ENCODE measurements at places on chromosomes 13 and 19.

DNA sequence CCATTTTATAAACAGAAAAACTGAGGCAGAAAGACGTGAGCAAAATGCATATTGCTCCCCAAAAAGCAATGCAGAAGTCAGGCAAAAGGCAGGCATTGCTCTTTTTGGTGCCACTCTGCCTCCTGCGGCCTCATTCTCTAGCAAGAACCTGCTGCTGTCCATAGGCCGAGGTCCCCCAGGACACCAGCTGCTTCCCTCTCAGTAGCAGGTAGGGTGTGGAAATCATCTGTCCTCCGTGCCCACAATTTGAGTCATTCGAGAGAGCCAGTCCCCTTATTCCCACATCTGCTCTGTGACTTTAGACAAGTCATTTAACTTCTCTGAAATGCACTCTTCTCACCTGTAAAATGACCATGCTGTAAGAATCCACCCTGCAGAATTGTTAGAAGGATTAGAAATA is 50.0 kb downstream of the TNFRSF19 start:
- no peak for DNase-seq

- no peak for DNase-seq
Observed at GRCh38 chr13:23622985-23623384, 52.8 kb downstream of the TNFRSF19 start.

DNA sequence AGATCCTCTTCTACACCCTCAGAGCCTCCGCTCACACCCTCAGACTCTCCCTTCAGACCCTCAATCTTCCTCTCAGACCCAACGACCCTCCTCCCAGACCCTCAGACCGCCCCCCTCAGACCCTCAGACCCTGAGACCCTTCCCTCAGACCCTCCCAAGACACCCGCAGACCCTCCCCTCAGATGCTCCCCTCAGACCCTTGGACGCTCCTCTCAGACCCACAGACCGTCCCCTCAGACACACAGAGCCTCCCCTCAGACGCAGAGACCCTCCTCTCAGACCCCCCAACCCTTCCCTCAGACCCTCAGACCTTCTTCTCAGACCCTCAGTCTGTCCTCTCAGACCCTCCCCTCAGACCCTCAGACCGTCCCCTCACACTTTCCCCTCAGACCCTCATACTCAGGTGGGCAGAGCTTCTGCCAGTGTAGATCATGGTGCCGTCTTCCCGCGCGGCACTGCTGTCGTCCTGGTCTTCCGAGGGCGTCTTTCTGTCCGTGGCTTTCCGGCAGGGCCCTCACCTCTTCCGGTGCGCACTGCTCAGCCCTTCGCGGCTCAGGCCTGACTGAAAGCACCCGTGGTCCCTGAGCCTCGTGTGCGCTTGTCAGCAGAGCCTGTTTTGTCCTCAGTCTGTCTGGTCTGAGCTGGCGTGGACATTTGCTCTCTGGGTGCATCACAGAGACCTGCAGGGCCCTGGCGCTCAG is 18.9 kb upstream of the TFDP1 start:
- no peak for DNase-seq

DNA sequence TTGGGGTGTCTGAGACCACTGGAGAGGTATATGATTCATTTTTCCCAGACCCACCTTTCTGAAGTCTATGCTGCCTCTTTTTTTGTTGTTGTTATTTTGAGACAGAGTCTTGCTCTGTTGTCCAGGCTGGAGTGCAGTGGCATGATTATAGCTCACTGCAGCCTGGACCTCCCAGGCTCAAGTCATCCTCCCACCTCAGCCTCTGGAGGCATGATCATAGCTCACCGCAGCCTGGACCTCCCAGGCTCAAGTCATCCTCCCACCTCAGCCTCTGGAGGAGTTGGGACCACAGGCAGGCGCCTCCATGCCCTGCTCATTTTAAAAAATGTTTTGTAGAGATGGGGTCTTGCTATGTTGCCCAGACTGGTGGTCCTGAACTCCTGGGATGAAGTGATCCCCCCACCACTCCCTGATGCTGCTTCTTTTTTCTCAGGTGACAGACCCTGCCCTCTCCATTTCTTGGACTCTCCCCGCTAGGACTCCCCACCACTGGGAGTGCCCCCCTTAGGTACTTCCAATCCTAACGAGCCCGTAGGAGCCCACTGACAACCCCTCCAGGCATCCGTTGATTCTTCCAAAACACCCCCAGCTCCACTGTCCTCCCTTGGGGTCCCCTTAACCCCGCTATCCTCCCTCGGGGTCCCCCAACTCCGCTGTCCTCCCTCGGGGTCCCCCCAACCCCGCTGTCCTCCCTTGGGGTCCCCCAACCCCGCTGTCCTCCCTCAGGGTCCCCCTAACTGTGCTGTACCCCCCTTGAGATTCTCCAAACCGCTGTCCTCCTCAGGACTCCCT is 45.4 kb downstream of the ARHGEF18 start:
- no peak for DNase-seq
